ENCODE measurements at places on chromosomes 6 and 20.

DNA sequence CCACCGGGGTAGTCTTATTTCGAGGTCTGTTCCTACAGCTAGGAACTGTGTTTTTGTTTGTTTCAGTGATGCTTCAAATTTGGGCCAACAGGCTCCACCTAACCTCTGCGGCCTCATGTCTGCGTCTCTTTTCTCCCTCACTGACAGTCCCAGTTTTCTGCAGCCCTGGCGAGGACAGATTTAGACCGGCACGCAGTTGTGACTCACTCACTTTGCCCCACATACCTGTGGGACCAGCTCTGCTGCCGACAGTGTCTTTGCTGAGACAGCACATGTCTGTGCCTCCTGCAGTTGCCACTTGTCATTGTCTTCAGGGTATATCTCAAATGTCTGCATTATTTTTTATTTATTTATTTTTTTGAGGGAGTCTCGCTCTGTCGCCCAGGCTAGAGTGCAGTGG, 29.2 kb downstream of the OSBPL2 start:
- DNase-seq: no peak

DNA sequence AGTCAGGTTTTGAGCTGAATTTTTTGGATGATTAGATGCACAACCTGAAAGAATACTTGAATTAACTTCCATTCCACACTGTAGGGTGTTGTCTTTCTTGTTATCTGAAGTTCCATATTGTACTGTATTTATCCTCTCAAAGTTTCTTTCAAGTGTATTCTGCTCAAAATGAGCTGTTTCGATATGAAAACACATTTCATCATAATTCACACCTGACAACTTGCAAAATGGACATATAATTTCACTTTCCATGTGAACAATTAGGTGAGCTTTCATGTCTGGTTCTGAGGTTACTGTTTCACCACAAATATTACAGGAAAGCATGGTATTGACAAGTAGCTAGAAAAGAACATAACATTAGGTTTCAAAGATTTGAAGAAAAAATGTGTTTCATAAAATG, 1.7 kb downstream of the ZUP1 start:
- DNase-seq: no peak

- DNase-seq: no peak
These were observed 1955.7 kb upstream of the DEFB115 start for GRCh38 chr20:29301624-29302259.

DNA sequence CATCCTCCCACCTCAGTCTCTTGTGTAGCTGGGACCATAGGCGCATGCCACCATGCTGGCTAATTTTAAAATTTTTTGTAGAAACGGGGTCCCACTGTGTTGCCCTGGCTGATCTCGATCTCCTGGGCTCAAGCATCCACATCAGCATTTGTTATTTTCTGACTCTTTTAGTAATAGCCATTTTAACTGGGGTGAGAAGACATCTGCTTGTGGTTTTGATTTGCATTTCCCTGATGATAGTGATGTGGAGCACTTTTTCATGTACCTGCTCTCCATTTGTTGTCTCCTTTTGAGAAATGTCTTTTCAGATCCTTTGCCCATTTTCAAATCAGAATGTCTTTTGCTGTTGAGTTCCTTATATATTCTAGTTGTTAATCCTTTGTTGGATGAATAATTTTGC, 22.2 kb upstream of the TULP4 start:
- DNase-seq: no peak

DNA sequence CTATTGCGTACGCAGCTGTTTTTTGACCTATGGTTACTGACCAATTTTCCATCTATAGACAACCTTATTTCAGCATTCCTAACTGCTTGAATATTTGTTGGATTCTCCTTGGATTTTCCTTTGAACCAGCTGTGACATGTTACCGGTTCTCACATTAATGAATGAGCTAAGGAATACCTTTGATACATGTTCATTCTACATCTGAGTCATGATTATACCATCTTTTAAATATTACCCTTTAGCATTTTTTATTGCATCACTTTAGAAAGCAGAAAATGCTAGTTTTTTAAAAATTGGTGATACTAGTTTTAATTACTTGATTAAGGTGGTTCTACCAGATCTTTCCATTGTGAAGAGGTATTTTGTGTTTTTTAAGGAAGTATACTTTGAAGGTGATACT, 1.9 kb upstream of the IGF2R start:
- DNase-seq: no peak

DNA sequence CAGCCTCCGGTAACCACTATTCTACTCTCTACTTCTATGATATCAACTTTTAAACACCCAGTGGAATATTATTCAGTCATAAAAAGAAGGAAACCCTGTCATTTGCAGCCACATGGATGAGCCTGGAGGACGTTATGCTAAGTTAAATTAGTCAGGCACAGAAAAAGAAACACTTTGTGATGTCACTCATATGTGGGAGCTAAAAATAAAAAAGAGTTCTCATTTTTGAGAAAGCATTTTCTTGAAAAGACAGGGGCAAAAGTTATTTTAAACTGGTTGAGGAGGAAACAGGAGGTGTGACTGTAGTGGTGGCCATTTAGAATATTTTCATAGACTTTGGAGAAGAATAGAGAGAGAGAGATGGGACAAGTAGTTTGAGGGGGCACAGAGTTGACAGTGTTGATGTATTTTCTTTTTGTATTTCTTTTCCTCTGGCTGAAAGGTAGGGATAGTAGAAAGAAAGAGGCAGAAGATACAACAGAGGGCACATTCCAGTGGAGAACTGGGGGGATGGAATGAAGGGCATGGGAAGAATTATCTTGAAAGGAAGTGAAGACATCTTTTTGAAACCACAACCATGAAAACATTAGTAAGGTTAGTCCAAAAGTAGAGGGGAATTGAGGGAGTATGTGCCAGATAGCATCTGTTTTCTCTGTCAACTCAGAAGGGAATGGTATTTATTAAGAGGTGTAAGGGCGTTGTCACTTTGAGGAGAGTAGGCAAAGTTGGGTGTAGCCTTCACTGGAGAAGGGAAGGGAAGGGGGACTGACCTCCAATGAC, 181.3 kb upstream of the GMDS start:
- no peak for DNase-seq

Data from NCI-H2227 treated with DMSO at 0.1 percent for 48 hours (cell line).